ENCODE measurements at places on chromosomes 5 and 9. TPM values are rescaled to one million over a fixed set of nuclear protein-coding genes. Genes with fewer than 3 reads are reported as not detected.

DNA sequence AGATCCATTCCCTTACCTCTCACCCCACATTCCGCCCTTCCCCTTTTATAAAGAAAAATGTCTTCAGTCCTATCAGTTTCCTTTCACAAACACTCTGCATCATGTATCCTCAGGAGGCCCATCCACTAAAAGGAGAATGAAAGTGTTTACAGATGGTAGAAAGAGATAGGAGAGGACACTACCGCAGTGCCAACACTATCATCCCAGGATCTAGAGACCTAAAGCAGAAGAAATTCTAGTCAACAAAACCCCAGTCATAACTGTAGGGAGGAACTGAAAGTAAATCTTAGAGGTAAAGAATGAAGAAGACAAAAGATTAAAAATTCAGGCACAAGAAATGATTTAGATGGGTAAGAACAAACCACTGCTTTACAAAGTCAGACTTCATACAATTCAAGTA lies 114.1 kb downstream of the MLLT3 start:
- H3K27ac ChIP-seq: peak overlapping the region; percentile 71
- no peak overlapping the region for H3K4me3 ChIP-seq
- peaks cover 8% of the 10 kb centered on the region for H3K36me3 ChIP-seq

DNA sequence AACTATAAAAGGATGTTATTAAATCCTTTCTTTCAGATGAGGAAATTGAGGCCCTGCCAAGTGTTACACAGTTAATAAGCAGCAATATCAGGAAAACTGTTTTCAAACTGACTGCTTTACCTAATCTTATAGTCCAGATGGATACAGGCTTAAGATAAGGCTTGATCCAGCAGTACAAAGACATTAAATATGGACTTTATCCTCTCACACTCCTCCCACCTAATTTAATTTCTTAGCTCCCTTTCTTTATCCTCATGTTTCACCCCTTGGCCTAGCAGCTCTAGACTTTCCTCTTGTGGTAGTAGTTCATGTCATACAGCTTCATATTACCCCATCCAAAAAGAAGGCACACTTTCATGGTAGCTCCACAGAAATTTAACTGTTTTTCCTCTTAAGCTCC lies 164.5 kb downstream of the BAAT start:
- no peak overlapping the region for H3K4me3 ChIP-seq
- DNase-seq: no peak
- peaks cover 5% of the 10 kb centered on the region for H3K27me3 ChIP-seq
- H3K36me3 ChIP-seq: no peaks in the 10 kb centered on the region
- H3K27ac ChIP-seq: no peak overlapping the region

DNA sequence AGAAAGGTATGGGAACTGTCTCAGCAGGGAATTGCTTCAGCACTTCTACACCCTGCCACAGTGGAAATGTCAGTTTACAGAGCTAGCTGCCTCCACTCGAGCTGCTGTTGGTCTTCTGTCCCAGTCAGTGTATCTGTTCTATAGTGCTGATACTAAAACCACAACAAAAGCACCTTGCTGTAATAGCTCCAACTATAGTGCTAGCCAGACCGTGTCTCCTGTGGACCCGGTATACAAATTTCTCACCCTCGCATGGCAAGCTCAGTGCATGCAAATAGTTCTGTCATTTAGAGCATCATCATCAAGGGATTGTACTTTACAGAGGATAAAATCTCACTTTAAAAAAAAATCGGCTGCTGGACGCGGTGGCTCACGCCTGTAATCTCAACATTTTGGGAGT lies 51.5 kb upstream of the IQGAP2 start:
- peaks cover 3% of the 10 kb centered on the region for H3K4me1 ChIP-seq
- H3K36me3 ChIP-seq: no peaks in the 10 kb centered on the region
- no peaks in the 10 kb centered on the region for H3K27me3 ChIP-seq
- no peak overlapping the region for H3K4me3 ChIP-seq

GRCh38 chr9:6960777-6961176 lies 203.0 kb downstream of the KDM4C start:
- peaks cover 2% of the 10 kb centered on the region for H3K36me3 ChIP-seq
- no peak overlapping the region for H3K4me3 ChIP-seq
- no peaks in the 10 kb centered on the region for H3K27me3 ChIP-seq
- peaks cover 25% of the 10 kb centered on the region for H3K4me1 ChIP-seq
- no peak for DNase-seq
- H3K27ac ChIP-seq: no peak overlapping the region

DNA sequence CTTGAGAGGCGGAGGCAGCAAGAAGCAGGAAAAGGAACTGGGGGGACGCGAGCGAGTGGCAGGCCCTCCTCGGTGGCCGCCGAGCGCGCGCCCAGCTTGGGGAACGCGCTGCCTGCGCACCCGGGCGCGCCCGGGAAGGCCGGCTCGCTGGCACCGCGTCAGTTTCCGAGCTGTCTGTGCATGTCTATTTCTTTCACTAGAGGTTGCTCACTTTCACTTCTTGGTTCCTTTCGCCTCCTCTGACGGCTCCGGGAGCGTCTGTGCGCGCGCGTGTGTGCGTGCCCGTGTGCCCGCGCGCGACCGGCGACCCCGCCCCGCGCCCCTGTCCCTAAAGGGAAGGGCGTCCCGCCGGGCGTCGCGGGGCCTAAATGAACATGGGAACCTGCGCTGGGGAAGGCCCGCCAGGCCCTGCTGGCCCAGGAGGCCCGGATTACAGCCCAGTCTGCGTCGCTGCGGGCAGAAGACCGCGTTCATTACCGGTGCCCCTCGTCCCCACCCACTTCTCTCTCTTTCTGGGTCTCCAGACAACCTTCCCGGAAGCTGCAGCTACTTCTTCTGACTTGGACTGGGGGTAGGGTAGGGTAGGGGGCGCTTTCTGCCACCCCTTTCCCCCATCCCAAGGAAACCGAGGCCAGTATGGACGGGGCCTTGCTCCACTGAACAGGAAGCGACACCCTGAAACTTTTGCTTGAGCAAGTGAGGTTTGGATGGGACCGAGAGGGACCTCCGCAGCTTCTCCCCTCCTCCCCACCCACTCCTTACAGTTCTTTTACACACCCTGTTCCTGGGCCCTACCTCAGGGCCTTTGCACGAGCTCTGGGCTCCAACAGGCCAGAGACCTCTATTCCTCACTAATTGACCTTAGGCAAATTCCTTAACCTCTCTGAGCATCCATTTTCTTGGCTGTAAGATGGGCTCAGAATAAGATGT lies 205.8 kb upstream of the IER5L start:
- H3K4me3 ChIP-seq: peak overlapping the region; percentile 60
- H3K27me3 ChIP-seq: no peaks in the 10 kb centered on the region
- no peaks in the 10 kb centered on the region for H3K36me3 ChIP-seq

GRCh38 chr5:60810438-60811085 lies 33.5 kb downstream of the ELOVL7 start:
- H3K27me3 ChIP-seq: no peaks in the 10 kb centered on the region
- no peak overlapping the region for H3K4me3 ChIP-seq
- H3K36me3 ChIP-seq: peaks cover 3% of the 10 kb centered on the region
- no peak for DNase-seq
- peaks cover 18% of the 10 kb centered on the region for H3K4me1 ChIP-seq

The ANKRD18A gene
- total RNA-seq: 0.36 TPM

The OR1N1 gene
- total RNA-seq: not detected

DNA sequence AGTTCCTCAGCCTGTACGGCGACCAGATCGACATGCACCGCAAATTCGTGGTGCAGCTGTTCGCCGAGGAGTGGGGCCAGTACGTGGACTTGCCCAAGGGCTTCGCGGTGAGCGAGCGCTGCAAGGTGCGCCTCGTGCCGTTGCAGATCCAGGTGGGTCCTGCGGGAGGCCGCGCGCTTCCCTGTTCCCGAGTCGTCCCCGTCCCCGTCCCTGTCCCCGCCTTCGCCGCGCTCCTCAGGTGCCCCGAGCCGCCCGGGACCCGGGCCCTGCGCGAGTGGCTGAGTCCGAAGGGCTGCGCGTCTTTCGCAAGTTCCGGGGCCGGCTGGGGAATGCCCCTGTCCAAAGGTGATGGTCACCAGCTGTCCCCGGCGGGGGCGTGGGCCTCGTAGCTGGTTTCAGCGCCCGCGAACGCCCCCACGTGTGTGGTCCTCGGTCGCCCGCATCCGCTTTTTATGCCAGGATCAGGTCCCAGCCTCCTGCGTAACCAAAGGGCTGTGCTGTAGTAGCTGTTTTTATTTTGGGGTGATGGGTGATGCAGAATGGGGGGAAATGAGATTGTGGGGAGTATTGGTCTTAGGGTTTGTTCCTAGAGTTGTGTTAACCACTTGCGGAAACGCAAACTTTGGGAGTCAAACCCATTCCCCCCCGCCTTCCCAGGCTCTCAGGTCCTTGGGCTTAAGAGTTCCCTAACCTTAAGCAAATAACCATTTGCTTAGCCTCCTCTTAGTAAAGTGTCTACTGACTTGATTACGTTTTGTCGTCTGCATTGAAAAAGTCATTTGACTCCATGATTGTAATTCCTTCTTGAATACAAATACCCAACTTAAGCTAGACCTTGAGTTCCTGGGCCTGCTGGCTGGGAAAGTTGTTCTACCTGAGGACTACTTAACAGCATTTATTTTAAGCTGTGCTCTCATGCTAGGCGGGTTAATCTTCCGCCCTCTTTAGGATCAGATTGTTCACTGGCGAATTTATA lies 663 bp downstream of the ISOC1 start:
- H3K36me3 ChIP-seq: no peaks in the 10 kb centered on the region
- H3K27ac ChIP-seq: peak overlapping the region; percentile 75
- DNase-seq: peak; percentile 65
- peaks cover 26% of the 10 kb centered on the region for H3K4me1 ChIP-seq
- H3K4me3 ChIP-seq: peak overlapping the region; percentile 85

GRCh38 chr5:126519637-126520592 lies 75.1 kb downstream of the ALDH7A1 start:
- H3K4me3 ChIP-seq: peak overlapping the region; percentile 45
- H3K36me3 ChIP-seq: no peaks in the 10 kb centered on the region
- H3K27me3 ChIP-seq: no peaks in the 10 kb centered on the region
- H3K27ac ChIP-seq: peak overlapping the region; percentile 93
- H3K4me1 ChIP-seq: peaks cover 62% of the 10 kb centered on the region

DNA sequence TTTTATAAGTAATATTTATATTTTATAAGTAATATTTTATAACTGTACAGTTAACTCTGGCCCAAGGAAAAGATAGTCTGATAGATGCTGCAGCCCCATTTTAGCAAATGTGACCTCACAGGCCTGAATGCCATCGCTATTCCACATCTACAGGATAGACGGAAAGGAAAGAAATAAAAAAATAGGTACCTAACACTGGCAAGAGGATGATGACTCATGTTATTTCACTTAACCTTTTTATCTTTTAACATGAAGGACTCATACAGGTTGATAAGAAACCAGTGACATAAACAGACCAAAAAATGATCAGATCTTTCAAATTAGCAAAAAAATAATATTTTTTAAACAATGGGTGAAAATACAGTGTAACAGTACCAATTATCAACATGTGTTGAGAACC lies 2.7 kb downstream of the CD274 start:
- no peak overlapping the region for H3K4me3 ChIP-seq
- peaks cover 6% of the 10 kb centered on the region for H3K4me1 ChIP-seq
- no peaks in the 10 kb centered on the region for H3K36me3 ChIP-seq

GRCh38 chr5:38381361-38381760 lies 123.0 kb downstream of the EGFLAM start:
- H3K27me3 ChIP-seq: no peaks in the 10 kb centered on the region
- peaks cover 15% of the 10 kb centered on the region for H3K4me1 ChIP-seq
- no peaks in the 10 kb centered on the region for H3K36me3 ChIP-seq
- no peak for DNase-seq
- no peak overlapping the region for H3K4me3 ChIP-seq

- H3K27ac ChIP-seq: no peak overlapping the region
- H3K4me3 ChIP-seq: no peak overlapping the region
- DNase-seq: no peak
- no peaks in the 10 kb centered on the region for H3K27me3 ChIP-seq
- H3K36me3 ChIP-seq: peaks cover 4% of the 10 kb centered on the region
Measured at GRCh38 chr9:128216781-128217553, 13.8 kb downstream of the DNM1 start.

All from mesothelial cell of epicardium (in vitro differentiated cells).